Body of pancreas (tissue), 4 donors: ENCODE measurements at places on chromosomes 11 and 22.

GRCh38 chr11:101444851-101445250, 139.0 kb downstream of the TRPC6 start:
- H3K4me1 ChIP-seq: peaks cover 27% of the 10 kb centered on the region
- no peak overlapping the region for H3K27ac ChIP-seq
- H3K27me3 ChIP-seq: no peaks in the 10 kb centered on the region
- H3K36me3 ChIP-seq: no peaks in the 10 kb centered on the region
- H3K4me3 ChIP-seq: no peak overlapping the region
- no peak for DNase-seq

GRCh38 chr11:45233804-45234170, 52.4 kb downstream of the SYT13 start:
- no peaks in the 10 kb centered on the region for H3K27me3 ChIP-seq
- no peak overlapping the region for H3K27ac ChIP-seq
- no peaks in the 10 kb centered on the region for H3K36me3 ChIP-seq
- no peak for DNase-seq
- no peaks in the 10 kb centered on the region for H3K4me1 ChIP-seq
- no peak overlapping the region for H3K4me3 ChIP-seq

DNA sequence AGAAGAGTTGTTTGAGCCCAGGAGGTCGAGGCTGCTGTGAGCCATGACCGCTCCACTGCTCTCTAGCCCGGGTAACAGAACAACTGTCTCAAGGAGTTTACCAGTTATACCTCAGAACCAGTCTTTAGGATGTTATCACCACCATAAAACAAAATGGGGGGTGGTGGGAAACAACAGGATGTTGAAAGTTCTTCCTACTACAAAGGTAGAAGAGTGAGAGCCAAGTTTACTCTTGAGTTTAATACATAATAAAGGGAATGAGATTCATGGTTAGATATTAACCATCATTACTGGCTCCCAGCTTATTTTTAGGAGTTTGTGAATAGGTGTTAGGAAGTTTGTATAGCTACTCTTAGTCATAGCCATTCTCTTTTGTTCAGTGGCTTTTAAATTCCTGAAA, 78.8 kb upstream of the HORMAD2 start:
- H3K4me3 ChIP-seq: no peak overlapping the region
- peaks cover 2% of the 10 kb centered on the region for H3K36me3 ChIP-seq
- peaks cover 4% of the 10 kb centered on the region for H3K4me1 ChIP-seq
- no peaks in the 10 kb centered on the region for H3K27me3 ChIP-seq
- no peak for DNase-seq
- peak overlapping the region; percentile 22 for H3K27ac ChIP-seq

GRCh38 chr22:38829485-38829884, 14.3 kb downstream of the NPTXR start:
- no peaks in the 10 kb centered on the region for H3K36me3 ChIP-seq
- H3K27me3 ChIP-seq: no peaks in the 10 kb centered on the region
- no peak for DNase-seq
- no peaks in the 10 kb centered on the region for H3K4me1 ChIP-seq

GRCh38 chr11:66867425-66868040, 10.7 kb downstream of the LRFN4 start:
- no peaks in the 10 kb centered on the region for H3K27me3 ChIP-seq
- no peaks in the 10 kb centered on the region for H3K36me3 ChIP-seq
- DNase-seq: no peak
- no peak overlapping the region for H3K4me3 ChIP-seq

DNA sequence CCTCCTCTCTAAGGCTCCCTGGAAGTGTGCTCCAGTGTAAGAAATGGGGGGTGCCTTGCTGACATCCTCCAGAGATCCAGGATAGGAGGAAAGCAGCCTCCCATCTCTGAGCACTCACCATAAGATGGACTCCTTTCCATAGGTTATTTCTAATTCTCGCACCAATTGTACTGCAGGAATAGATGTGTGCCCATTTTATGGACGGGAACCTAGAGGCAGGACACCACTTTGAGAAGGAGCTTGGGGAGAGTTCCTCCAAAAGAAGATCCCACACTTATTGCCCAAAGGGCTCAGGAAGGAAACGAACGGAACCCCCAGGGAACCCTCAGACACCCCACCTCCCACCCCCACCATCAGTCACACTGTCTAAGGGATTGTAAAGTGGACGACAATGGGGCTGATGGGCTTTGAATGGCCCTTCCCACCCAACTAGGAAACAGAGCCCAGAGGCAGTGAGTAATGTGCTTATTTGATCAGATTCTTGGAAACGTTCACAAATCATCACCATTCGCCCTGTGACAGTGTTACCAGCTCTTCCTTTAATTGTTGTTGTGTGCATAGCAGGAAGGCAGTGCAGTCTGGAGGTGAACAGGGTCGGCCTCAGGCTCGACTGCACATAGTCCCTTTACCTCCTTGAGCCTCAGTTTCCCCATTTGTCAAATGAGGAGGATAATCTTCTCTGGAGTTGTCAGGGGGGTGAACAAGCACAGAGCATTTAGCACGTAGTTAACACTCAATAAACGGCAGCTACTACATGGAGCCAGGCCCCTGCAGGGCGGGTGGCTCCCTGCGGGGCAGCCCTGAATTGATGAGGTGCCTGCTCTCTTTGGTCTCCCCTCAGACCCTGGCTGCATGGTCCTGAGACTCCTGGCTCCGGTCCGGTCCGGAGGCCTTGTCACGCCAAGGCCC, 8.4 kb upstream of the MN1 start:
- DNase-seq: no peak
- H3K27ac ChIP-seq: no peak overlapping the region
- no peak overlapping the region for H3K4me3 ChIP-seq

DNA sequence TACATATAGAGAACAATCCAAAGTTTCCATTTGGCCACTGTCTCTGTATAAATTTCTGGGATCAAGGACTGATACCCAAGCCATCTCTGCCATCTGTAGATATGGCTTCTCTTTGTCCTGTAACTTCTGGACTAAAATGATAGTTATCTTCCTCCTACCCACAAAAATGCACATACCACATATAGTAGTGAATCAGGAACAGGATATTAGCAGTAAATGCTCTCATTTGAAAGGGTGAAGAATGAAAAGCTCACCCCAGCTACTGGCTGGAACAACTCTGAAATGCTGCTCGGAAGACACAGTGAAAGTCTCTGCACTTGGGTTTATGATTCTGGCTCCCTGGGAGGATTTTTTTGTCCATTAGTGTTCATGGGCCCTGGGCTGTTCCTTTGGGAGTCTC, 856.4 kb upstream of the LRRC4C start:
- no peaks in the 10 kb centered on the region for H3K27me3 ChIP-seq
- H3K4me1 ChIP-seq: no peaks in the 10 kb centered on the region
- no peak overlapping the region for H3K27ac ChIP-seq
- H3K36me3 ChIP-seq: no peaks in the 10 kb centered on the region
